NCI-H1048 (cell line): ENCODE measurements at places on chromosomes 1 and 21.

GRCh38 chr1:183433703-183434102 lies 15.5 kb upstream of the NMNAT2 start:
- DNase-seq, result no peak

DNA sequence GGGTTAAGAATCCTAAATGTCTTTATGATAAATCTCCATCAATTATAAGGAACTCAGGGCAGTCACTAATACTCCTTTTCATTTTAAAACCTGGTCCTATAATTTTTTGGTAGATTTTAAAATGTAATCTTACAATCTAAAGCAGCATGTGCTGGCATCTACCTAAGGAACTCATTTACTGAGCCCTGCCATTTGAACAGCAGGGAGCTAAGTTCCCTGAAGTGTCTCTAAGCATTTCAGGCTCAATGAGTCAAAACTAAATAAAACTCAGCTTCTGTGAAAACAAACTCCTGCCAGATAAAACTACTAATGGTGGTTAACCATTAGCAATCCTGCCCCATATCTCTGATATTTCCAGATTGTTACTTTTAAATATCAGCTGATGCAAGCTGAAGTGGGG lies 1371.8 kb upstream of the PRMT6 start:
- no peak for DNase-seq

DNA sequence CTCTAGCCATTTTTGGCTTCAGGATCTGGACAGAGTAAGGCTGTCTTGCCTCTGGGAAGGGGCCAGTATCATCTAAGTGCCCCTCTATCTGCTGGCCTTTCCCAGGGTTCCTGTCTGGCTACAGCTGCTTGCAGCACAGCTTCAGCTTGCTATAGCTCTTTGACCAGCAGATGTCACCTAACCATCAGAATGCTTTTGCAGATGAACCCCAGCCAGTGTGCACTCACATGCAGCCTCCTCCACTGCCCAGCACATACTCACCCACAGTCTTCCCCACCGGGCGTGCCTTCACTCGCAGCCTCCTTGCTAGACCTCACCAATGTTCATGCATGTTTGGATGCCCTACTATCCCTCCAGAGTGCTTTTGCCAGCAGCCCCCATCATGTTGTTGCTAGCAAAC lies 769.0 kb downstream of the BRINP3 start:
- DNase-seq, result no peak

GRCh38 chr1:95180371-95180770 lies 53.6 kb upstream of the RWDD3 start:
- no peak for DNase-seq

GRCh38 chr1:101995984-101996745 lies 561 bp downstream of the OLFM3 start:
- no peak for DNase-seq

GRCh38 chr1:226046240-226046639 lies 16.3 kb upstream of the H3-3A start:
- DNase-seq, result no peak

GRCh38 chr1:10424034-10424433 lies 6.2 kb upstream of the CENPS start:
- DNase-seq, result no peak

DNA sequence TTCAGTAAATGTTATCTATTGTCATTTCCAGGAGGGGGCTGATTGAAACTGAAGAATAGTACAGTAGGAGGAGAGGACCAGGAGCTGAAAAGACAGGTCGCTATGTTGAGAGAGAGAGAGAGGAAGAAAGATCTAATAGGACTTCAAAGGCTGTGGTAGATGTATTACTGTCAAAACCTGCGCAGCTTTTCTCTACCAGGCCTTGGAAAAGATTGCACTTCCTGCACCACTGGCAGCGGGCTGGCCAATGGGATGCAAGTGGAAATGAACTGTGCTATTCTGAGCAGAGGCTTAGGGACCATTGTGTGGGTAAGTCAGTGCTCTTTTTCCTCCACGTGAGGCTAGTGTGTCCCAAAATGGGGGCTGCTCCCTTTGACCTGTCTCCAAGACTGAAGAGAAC lies 47.1 kb downstream of the MDM4 start:
- no peak for DNase-seq

DNA sequence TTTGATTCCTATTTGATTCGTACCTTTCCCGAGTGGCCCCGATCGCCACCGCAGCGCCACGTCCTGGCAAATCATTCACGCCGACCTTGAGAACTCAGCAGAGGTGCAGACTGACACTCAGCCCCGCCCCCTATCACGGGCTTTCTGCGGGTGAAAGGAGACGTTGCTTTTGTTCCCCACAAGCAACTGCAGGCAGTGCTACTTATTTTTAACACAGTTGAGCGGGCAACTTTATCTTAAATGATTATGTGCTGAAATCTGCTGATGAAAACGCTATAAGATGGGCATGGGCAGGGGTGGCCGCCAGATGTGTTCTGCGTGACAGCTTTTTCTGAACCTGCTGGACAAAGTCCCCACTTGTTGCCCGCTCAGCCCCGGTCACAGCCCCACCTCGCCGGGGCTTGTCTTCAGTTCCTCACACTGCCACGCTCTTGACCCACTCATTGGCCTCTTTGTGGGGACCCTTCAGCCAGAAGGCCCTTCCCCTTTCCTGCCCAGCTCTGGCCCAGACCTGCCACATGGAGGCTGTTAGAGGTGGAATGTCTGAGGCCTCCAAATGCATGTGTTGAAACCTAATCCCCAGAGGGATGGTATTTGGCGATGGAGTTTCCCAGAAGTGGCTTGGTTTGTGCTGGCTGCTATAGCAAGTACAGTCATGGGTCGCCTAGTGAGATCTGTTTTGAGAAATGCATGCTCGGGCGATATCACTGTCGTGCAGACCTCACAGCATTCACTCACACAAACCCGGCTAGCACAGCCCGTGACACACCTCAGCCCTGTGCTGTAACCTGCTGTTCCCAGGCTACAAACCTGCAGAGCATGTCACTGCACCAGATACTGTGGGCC lies 15.7 kb upstream of the PDXK start:
- DNase-seq, result no peak

DNA sequence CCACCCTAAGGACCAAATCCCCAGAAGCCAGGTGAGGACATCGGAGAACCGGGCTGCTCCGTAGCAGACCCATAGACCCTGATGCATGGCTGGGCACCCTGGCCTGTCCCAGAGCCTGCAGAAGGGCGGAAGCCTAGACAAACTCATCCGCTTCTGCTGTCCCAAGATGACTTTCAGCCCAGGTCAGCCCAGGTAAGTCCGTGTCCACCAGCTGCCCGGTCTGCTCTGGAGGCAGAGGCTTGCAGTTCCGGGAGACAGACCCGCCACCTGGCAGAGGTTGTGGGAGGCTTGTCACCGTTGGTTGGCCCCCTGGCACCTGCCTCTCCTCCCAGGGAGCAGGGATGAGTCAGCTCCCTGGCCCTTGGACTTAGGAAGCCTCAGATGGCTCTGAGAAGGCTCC lies 22.8 kb upstream of the POFUT2 start:
- no peak for DNase-seq
